ENCODE measurements at places on chromosomes 7 and 10. TPM values are rescaled to one million over a fixed set of nuclear protein-coding genes. Genes with fewer than 3 reads are reported as not detected.

Gene C10orf62
- not detected for total RNA-seq

Gene CALHM3
- total RNA-seq, result not detected

Gene PRF1
- 76.5 TPM for total RNA-seq

Gene RAPGEF5
- total RNA-seq, result 0.54 TPM

Gene GPR22
- total RNA-seq, result not detected

Gene PPP1R9A
- total RNA-seq, result not detected

Gene ACTL6B
- total RNA-seq, result not detected
